ENCODE measurements at places on chromosomes 5 and 9.

- DNase-seq = no peak
Measured at GRCh38 chr5:132407970-132408369, 38.5 kb downstream of the SLC22A5 start.

- no peak for DNase-seq
Measured at GRCh38 chr9:21806644-21807043, 4.2 kb downstream of the MTAP start.

DNA sequence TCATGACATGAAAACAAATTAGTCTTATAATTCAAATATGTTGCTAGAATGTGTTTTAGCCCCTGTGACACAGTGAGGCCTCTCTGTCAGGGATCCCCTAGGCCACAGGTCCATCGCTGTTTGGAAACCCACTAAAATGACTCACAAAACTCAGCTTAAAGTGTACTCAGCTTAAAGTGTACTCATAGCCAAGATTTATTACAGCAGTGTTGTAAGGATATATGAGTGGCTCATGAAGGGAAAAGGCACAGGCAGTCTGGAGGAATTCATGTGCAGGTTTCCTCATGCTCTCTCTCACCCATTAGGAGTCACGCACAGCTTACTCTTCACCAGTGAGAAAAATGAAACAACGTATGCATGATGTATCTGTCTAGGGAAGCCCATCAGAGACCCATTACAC lies 24.4 kb upstream of the TGFBI start:
- DNase-seq = no peak

DNA sequence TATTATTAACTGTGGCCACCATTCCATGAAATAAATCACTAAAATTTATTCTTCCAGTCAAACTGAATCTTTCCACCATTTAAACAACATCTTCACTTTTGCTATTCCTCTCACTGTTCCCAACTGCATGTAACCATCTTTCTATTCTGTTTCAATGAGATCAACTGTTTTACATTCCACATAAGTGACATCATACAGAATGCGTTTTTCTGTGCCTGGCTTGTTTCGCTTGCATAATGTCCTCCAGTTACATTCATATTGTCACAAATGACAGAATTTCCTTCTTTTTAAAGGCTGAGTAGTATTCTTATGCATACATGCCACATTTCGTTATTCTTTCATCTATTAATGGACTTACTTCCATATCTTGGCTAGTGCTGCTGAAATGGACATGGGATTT lies 738.2 kb downstream of the SEMA5A start:
- no peak for DNase-seq

DNA sequence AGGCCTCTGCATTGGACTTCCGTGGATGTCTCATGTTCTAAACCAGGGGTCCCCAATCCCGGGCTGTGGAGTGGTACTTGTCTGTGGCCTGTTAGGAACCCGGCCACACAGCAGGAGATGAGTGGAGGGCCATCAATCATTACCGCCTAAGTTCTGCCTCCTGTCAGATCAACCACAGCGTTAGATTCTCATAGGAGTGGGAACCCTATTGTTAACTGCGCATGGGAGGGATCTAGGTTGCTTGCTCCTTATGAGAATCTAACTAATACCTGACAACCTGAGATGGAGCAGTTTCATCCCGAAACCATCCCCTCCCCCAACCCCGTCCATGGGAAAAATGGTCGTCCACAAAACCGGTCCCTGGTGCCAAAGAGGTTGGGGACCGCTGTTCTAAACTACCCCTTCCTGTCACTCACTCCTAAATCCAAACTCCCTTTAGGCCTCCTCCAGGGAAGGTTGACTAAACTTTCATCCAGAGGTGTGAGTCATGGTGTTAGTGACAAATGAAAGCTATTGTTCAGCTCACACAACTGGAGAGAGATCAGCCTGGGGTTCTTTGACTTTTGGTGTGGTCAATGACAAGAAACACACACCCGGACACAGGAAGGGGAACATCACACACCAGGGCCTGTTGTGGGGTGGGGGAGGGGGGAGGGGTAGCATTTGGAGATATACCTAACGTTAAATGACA lies 9.5 kb downstream of the KCNV2 start:
- no peak for DNase-seq

DNA sequence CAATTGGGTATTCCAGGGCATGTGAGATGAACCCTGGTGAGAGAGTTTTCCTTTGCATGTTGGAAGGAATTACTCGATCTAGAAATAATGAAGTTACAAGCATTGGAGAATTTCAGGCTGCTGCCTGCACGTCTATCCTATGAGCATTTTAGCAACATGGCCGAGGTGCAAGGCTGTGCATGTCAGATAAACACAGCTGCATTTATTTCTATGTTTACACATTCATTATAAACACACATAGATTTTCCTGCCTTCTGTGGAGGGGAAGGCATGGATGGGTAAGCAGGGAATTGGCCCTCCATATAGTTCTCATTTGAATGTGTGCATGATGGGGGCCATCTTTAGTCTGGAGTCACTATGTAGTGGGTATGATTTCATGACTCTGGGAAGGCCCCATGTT lies 42.3 kb downstream of the AOPEP start:
- no peak for DNase-seq

DNA sequence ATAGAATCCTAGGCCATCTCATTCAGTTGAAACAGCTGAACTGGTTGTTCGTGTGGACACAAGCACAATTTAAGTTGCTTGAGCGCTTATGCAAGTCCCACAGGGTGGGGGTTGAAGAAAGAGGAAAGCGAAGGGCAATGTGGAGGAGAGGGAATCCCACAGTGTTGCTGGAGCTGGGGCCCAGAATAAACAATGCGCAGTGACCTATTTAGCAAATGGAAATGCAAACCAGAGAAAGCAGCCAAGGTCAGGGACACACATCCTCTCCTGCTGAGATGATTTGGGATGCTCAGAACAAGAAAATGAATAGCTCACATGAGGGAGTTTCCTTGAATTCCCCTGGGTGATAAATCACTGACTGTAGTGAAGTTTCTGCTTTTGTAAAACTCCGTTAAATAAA lies 838.3 kb downstream of the TLE4 start:
- DNase-seq = no peak

DNA sequence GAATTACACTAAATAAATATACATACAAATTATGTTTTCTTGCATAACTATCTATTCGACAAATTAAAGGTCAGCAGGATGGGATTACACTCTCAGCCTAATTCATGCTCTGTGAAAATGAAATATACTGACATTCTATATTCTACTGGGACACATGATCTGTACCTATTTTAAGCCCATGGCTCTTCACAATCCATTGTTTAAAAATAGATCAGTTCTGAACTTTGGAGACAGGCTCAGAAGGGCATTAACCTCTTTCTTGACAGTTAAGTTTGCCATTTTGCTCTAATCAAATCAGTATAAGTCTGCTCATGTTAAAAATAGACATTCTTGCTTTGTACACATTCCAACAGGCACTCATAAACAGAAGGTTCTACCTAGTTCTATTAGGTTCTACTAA lies 361.2 kb downstream of the HCN1 start:
- DNase-seq = no peak

- DNase-seq = peak; percentile 79
Measured at GRCh38 chr5:179801304-179802206, 5.1 kb downstream of the MGAT4B start.

DNA sequence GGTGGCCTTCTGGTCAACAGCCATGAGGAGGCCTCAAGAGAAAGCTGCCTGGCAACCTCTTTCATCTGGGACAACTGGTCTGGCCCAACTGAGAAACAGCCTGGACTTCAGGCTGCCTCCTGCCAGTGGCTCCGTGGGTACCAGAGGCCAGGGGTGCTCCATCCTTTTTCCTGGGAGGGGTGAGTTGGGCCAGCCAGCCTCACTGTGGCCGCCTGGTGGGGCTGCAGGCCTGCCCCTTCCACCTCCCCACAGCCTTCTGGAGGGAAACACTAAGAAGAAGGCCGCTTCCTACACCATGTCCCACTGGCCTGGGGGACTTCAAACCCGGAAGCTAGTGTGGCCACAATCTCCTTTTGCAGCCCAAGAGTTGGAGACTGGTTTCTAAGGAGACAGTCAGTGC lies 13.8 kb upstream of the NKD2 start:
- DNase-seq = no peak

- no peak for DNase-seq
Measured at GRCh38 chr5:103829585-103829984, 267.0 kb upstream of the NUDT12 start.

GRCh38 chr5:6480133-6481051 lies 31.7 kb downstream of the UBE2QL1 start:
- DNase-seq = no peak

DNA sequence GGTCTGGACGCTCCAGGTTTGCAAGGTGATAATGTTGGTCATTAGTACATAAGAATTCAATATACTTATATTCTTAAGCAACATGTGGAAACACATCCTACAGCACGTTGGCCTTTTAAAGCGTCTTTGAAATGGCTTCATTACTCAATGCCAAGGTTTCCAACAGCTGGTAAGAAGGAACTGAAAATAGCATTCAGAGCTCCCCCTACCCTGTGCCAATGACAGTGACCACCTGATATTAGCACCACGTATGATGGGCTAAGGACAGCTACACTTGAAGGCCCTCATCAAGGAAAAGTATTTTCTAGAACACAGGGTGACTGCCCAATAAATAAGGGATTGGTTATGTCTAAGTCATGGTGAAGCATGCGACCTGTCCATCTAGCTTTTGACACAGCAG lies 9.9 kb downstream of the ZNF622 start:
- no peak for DNase-seq
